ENCODE measurements at places on chromosomes 2 and 18. TPM values are rescaled to one million over a fixed set of nuclear protein-coding genes. Genes with fewer than 3 reads are reported as not detected.

DNA sequence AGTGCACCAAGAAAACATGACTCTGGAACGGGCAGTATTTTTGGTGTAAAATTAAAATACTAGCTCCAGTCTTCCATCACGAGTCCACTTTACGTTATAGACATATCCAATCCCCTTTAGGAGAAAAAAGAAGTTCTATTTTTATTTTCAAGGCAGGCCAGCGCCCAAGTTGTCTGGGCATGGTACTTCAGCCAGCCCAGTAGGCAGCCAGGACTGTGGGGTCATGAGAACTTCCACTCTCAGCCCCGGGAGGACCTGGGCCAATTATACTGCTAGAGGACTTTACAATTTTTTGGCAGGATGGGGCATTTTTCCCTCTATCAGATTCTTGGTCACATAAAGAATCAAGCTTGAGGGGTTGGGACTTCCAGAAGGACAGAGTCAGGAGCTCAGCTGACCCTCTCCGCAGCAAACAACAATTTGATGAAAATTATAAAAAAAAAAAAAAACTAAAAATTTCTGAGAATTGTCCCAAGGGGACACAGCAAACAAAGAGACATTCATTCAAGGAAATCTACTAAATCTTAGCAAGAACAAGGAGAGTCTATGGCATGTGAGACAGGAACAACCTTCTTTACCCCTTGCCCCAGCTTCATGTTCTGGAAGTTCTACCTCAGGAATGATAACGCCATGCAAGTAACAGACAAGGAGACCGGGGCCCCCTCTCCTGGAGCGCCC is 37.3 kb upstream of the B3GNT2 start:
- no peak for DNase-seq

DNA sequence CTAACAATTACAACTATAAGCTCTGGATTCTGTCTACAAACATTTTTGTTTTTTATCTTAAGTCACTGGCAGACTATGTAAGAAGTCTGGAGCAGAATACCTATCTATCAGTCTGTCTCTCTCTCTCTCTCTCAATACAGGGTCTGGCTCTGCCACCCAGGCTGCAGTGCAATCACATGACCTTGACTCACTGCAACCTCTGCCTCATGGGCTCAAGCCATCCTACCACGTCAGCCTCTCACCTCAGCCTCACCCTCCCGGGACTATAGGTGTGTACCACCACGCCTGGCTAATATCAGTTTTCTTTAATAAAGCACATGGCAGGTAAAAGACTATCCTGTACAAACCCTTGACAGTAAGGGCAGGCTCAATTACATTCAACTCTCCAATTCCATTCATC is 96.9 kb downstream of the OSBPL1A start:
- no peak for DNase-seq

GRCh38 chr2:225614915-225615314 is 215.4 kb downstream of the NYAP2 start:
- DNase-seq = no peak

DNA sequence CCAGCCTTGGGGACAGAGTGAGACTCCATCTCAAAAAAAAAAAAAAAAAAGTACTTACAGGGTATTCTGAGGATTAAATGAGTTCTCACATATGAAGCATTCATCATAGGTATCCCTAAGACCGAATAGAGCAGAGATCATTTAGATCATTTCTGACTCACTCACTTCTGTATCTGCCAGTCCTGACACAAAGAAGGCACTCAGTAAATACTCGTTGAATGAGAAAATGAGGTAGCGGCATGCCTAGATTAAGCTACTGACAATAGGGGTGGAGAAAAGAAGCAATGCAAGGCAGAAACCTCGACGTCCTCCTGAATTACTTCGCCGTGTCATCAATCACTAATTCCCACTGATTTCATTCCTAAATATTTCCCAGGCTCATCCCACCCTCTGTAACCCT is 103.8 kb downstream of the GREB1L start:
- no peak for DNase-seq

DNA sequence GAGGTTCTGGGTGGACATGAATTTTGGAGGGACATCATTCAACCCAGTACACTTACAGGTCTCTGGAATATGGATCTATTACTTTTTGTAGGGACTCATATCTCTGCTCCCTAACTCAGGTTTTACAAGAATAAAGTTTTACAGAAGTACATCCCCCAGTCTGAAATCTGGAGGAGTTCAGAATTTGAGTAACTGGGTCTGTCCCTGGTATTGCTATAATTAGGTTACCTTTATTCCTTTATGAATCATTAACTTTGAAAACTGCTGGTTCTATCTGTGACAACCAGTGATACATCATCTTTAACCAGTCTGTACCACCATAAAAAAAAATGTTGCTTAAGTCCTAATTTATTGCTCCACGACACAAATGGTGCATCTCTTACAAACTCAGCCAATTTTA is 59.9 kb downstream of the INSIG2 start:
- DNase-seq = no peak

DNA sequence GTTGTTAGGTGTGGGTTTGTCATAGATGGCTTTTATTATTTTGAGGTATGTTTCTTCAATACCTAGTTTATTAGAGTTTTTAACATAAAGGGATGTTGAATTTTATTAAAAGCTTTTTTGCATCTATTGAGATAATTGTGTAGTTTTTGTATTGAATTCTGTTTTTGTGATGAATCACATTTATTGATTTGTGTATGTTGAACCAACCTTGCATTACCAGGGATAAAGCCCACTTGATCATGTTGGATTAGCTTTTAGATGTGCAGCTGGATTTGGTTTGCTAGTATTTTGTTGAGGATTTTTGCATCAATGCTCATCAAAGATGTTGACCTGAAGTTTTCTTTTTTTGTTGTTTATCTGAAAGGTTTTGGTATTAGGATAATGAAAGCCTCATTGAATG is 328.2 kb downstream of the ADCYAP1 start:
- DNase-seq = no peak

DNA sequence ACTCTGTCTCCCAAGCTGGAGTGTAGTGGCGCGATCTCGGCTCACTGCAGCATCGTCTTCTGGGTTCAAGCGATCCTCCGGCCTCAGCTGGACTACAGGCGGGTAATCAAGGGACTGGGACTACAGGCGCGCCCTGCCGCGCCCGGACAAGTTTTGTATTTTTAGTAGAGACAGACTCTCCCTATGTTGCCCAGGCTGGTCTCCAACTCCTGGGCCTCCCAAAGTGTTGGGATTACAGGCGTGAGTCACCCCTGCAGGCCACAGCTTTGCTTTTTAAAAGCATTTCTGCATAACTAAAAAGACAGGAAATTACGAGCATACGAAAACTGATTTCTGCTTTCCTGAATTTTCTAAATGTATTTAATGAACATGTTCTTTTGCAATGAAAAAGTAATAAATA is 916 bp upstream of the OSBPL1A start:
- no peak for DNase-seq

DNA sequence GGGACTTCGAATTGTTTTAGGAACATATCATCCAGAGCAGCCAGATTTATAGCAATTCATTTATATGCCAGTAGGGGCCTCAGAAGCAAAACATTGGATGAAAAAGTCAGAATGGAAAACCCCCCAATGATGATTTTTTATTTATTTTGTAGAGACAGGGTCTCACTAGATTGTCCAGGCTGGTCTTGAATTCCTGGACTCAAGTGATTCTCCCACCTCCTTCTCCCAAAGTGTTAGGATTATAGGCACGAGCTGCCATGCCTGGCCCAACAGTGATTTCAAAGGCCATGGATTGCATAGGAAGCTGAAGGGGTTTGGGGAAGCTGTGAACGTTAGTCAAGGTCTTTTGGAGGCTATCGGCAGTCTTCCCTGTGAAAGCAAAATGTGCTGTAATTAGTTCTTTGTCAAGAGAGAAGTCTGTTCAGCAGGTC is 21.9 kb upstream of the MCFD2 start:
- no peak for DNase-seq

DNA sequence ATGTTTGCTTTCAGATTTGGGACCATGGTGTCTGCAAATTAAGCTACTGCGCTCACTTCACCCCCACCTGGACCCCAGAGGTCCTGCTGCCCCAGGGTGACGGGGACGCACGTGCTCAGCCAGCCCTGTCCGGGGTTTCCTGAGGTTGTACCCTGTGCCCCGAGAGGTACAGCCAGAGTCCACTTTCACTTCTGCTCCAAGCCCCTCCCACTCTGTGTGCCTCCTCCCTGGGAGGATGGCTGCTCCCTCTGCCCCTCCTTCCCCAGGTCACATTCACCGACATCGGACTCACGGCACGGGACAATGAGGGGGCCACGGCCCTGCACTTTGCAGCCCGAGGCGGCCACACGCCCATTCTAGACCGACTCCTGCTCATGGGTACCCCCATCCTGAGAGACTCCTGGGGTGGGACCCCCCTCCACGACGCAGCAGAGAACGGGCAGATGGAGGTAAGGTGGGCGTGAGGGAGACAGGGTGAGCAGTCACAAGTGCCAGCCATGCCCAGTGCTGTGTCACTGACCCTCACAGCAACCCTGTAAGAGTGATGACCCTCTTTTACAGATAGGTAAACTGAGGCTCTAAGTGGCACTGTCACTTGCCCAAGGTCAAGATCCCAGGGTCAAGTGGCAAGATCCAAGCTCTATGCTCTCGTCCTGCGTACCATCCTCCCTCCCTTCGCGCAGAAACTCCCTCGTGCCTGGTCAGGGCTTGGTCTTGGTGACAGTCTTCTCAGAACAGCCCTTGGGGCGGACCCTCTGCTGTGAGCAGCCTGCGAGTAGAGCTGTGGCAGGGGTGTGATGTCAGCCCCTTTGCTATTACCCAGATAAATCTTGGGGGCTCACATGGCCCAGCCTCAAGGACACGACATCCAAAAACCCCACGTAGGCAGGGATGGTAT is 7.6 kb downstream of the ESPNL start:
- no peak for DNase-seq

GRCh38 chr2:72155737-72156136 is 8.1 kb upstream of the CYP26B1 start:
- DNase-seq = no peak

DNA sequence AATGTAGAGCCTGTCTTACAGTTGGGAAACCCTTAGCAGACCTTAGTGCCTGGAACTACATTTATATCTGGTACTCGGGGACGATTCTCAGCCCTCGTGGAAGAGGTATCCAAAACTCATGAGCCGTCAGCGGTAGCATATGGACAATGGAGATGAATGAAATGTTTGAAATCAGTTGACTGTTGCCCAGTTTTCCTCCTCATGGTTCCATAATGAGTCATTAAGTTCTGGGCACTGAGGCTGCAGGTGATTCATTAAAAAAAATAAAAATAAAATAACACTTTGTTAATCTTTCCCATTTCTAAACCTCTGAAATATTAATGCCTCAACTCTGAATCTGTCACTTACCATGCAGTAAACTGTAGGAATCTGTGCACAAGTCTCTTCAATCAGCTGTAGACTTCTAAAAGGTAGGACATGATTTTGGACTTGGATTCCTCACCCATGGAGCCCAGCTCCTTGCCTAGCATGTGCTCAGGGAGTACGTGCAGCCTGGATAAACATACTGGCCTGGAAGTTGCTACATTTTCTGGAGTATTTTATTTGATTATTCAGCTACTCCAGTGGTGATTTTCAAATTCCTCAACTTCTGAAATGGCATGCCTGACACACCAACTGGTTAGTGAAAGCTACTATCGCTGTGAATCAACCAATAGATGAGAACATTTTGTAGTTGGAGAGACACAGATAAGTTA is 979.2 kb downstream of the CNTNAP5 start:
- DNase-seq = no peak

DNA sequence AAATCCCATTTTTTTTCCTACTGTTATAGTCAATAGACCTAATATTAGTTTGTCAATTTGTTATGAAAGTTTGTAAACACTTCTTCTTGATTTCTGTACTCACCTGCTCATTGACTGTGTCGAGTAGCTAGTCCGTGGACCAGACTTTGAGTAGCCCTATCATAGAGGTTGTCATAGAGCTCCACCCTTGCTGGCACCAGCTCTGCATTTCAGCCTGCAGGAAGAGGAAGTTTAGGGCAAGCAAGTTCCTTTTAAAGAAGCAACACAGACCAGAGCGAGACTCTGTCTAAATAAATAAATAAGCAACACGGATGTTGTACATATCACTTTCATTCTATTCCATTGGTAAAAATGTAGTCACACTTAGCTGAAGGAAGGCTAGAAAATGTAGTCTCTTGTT is 74.0 kb downstream of the MCFD2 start:
- no peak for DNase-seq

GRCh38 chr18:51235009-51235789 is 37.7 kb upstream of the MEX3C start:
- DNase-seq = no peak

DNA sequence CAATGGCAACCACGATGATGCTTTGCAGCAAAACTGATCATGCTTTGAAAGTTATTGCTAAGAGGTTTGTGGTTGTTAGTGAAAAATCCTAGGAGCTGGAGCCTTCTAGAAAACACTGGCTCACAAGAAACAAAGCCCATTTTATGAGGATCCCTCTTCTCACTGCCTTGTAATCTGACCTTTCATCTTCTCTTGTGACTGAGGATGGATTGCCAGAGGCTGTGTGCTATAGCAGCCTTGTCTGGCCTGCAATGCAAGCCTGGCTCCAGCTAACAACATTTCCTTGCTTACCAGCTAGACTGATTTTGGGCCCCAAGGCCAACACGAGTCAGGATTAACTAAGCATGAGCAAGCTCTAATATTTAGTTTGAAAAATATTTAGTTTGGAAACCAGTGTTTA is 13.1 kb downstream of the PIEZO2 start:
- DNase-seq = no peak

DNA sequence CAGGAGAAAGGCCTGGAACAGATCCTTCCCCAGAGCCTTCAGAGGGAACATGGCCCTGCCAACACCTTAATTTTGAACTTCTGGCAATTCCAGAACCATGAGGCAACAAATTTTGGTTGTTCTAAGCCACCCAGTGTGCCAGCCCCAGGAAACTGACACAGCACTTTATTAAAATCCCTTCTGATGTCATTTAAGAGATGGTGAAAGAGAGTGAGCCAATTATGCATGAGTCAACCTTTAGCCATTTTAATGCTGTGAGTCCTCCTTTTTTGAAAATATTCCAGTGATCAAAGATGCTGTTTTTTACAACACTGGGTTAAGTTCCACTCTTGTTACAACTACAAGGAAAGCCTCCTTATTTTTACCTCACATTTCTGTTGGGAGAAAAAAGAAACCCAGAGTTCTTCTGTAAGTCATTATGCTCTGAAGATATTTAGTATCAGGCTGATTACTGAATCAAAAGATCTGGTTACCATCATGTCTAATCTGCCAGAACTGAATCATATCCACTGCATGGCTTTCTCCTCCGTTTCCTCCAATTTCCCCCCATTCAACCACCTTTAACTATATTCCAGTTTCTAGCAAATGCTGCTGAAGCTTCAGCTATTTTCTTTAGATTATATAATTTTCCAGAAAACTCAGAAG is 235.4 kb downstream of the TXNL1 start:
- DNase-seq = no peak

- no peak for DNase-seq
These were observed 256.0 kb downstream of the CDH20 start for GRCh38 chr18:61589053-61589723.

The PPP1R1C gene
- 2.6 TPM for polyA plus RNA-seq

The LONRF2 gene
- polyA plus RNA-seq = 3.8 TPM

The OR6B2 gene
- not detected for polyA plus RNA-seq

The TEX44 gene
- not detected for polyA plus RNA-seq

The MAP3K2 gene
- polyA plus RNA-seq = 29.4 TPM
